ENCODE measurements at places on chromosomes 7 and 10.

DNA sequence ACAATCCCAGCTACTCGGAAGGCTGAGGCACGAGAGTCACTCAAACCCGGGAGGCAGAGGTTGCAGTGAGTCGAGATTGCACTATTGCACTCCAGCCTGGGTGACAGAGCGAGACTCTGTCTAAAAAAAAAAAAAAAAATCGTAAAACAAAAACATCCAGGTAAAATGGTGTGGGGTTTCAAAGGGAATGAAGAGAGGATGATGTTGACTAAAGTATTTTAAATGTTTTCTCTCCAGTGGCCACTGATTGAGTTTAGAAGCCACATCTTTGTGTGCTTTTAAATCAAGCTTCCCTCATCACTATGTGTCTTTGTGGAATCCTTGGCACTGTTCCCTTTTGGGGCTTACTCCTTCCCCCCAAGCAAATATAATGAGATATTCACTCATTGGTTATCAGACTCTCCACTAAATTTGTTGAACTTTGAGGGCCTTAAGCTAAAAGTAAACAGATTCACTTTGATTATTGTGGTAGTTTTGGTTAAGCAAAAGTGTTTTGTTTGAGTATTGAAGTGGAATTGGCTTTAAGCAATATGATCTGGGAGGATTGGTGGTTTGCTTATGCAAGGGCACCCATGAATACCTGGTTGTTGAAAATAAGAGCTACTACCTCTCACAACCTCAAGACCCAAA lies 162.9 kb downstream of the CDK14 start:
- no peak for DNase-seq

- no peak for DNase-seq
These were observed 87.5 kb upstream of the HGF start for GRCh38 chr7:81857385-81857784.

DNA sequence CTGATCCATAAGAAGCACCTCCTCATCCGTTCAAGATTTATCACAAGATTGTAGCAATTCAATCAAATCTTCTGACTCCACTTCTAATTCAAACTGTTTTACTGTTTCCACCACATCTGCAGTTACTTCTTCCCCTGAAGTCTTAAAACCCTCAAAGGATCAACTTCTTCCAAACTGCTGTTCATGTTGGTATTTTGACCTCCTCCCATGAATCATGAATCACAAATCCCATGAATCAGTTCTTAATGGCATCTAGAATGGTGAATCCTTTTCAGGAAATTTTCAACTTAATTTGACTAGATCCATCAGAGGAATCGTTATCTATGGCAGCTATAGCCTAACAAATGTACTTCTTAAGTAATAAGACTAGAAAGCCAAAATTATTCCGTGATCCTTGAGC lies 122.3 kb downstream of the IMMP2L start:
- DNase-seq = no peak

DNA sequence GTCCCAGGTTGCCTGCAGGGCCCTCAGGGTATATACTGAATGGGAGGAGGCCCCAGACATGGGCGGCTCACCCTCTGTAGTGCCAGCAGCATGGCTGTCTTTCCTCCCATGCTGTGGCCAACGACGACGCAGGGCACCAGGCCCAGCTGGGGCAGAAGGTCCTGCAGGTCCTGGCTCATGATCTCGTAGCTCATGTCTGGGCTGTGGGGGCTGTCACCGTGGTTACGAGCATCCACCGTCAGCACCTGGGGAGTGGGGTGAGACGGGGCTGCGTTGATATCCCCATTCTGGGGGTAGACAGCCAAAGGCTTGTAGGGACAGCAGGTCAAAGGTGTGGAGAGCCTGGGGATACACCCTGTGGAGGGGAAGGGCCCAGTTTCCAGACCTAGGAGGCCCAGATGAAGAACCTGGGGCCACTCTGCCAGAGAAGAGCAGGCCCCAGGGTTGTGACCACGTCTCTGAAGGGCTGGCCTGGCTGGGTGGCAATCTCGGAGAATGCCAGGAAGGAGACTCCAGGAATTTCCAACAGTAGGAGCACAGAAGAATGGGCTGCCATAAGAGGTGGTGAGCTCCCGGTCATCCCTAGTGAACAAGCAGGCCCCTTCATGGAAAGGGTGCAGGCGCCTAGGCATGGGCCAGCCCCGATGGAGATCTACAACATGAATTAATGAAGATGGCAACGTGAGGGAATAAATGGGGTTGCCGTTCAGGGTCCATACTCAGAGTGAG lies 947 bp downstream of the ABHD11 start:
- DNase-seq = no peak

DNA sequence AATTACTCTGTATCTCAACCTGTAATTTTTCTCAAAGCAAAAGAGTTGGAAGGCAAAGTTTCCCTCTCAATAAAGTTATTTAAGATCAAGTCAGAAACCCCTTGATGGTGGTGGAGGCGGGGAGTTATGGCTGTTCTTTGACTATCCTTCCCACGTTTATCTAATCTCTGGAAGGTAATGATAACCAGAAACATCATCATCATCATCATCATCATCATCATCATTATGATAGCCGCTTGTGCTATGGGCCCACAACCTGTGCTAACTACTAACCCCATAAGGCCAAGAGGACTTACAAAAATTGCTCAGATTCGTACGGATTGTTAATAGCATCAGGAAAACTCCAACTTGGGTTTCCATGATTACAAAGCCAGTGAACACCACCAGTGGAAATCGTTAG lies 502.3 kb downstream of the SH2D4B start:
- DNase-seq = no peak

DNA sequence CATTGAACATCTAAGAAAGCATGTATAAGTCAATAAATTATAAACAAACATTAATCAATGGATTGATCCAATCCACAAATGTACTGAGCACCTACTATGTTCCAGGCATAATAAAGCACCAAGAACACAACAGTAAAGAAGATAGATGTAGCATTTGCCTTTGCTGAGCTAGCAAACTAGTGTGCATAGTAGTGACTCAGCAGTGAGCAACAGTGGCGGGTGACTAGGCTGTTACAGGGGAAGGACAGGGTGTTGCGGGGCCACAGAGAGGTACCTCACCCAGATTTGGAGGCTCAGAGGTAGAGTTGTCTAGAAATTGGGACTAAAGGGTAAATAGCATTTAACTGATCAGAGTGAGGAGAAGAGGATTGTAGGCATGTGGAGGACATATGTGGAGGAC lies 83.6 kb downstream of the NXPH1 start:
- DNase-seq = no peak

DNA sequence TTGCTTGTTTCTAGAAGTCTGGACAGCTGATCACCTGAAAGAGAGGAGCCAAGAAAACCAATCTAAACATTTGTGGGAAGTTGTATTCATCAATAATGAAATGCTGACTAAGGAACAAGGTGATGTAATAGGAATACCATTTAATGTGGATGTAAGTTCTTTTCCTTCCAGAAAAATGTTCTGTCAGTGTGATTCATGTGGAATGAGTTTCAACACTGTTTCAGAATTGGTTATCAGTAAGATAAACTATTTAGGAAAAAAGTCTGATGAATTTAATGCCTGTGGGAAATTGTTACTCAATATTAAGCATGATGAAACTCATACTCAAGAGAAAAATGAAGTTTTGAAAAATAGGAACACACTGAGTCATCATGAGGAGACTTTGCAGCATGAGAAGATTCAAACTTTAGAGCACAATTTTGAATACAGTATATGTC lies 39.8 kb upstream of the ZNF37A start:
- no peak for DNase-seq

- no peak for DNase-seq
These were observed 596.0 kb upstream of the TPK1 start for GRCh38 chr7:145431834-145432233.

DNA sequence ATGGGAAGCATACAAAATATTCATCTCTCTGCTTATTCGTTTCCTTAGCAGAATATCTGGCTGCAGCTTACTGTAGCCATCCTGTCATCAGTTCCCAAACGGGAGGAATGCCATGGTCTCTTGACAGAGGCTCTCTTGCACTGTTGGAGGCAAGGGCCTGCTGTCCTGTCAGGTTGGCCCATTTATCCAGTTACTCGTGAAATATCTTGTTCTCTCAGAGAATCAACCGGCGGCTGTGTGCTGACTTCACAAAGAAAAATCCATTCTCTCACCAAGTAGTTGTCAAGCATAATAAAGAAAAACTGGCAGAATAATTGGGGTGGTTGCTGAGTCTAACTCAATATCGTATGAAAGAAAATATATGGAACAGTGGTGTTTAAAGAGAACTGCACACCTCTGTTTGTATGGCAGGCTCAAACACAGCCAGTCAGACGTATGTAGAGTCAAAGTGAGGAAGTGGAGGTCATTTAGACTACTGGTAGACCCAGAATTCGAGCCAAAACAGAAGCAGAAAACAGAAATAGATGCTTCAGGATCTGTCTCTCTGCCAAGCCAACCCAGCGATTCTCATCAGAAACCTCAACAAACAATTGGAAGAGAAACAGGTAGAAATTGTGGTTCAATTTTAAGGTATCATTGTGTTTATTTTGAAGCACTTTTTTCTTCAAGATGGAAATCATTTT lies 349.2 kb upstream of the PRKCQ start:
- DNase-seq = no peak

- DNase-seq = no peak
These were observed 13.2 kb downstream of the UBTD1 start for GRCh38 chr10:97511711-97512440.

DNA sequence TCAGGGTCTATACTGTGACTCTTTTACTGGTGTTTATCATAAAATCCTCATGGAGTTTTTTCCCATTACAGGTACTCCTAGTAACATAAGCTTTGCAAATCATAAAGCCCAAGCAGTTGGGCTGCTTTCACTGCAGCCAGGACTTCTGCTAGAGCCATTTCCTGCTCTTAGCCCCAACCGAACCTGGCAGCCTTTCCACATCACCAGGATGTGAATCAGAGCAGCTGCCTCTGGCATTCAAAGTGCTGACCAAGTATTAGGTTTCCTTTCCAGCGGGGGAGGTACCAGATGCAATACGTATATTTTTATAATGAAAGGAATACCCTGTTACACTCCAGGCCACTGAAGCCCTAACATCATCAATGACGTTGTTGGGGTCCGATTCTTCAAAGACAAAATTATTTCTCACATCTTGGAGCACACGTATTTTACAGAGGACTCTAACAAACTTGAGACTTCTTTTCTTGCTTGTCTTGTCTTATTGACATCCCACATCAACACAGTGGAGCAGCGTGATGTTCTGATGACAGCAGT lies 3.6 kb upstream of the HTR5A start:
- no peak for DNase-seq

- DNase-seq = no peak
These were observed 42.2 kb upstream of the HSPB1 start for GRCh38 chr7:76260171-76260703.

DNA sequence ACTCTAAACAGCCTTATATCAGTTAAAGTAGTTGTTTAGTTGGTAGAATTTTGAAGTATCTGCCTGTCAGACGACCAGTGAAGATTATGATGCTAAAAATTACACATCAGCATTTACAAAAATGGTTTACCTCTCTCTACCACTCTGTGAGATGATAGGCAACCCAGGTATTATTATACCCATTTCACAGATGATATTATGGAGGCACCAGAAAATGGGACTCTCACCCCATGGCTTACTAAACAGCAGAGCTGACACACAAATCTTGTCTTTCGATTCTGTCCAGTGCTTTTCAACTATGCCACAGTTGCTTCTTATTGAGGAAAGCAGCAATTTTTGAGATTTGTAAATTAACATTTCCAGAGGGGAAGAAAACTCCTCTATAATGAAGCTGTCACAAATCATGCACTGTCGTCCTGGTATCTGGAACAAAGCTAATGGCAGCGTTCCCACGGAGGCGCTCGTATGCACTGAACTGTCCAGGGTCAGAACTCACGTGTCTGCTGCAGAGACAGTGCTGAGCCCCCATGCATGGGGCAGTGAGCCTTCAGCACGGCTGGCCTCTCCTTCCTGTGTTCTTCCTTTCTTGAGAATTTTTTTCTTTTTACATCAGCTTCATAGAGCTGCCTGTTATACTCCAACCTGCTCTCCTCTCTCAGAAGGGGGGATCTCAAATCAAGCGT lies 381.1 kb downstream of the SDK1 start:
- DNase-seq = no peak

- no peak for DNase-seq
These were observed 23.1 kb downstream of the ADAMTS14 start for GRCh38 chr10:70695241-70696030.

DNA sequence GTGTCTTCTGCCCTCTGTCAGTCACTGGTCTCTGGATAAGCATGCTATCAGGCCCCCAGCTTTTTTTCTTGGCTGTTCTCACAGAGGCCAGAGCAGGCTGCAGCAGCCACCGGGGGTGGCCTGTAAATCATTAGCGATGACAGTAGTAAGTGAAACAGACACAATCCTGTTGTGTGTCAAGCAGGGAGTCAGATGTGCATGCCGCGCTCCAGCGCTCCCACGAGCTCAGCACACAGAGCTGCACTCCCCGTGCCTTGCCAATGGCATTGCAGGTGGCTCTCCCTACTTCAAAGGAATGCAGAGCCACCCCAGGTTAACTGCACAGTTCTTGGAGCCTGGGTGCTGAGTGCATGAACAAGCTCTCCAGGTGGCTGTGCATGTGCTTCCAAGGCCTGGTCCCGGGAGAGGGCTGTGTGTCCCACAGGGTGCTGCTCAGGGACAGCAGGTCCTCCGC lies 226.1 kb downstream of the GLRX3 start:
- DNase-seq = no peak

DNA sequence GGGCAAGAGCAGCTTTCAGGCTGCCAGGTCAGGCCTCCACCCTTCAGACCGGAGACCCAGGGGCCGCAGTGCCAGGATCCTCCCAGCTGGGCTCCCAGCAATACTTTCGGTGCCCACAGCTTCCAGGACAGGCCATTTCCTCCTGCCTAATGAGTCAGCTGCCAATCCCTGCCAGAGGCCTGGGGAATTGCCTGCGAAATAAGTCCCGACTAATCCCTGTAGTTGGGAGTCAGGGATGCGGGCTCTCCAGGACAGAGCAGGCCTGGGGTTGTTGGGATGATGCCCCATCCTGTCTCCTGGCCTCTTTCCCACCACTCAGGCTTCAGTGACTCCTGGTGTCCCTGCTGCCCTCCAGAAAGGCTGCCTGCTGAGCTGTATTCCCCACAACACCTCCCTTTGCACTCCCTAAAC lies 143.5 kb upstream of the UNC5B start:
- peak; percentile 17 for DNase-seq

DNA sequence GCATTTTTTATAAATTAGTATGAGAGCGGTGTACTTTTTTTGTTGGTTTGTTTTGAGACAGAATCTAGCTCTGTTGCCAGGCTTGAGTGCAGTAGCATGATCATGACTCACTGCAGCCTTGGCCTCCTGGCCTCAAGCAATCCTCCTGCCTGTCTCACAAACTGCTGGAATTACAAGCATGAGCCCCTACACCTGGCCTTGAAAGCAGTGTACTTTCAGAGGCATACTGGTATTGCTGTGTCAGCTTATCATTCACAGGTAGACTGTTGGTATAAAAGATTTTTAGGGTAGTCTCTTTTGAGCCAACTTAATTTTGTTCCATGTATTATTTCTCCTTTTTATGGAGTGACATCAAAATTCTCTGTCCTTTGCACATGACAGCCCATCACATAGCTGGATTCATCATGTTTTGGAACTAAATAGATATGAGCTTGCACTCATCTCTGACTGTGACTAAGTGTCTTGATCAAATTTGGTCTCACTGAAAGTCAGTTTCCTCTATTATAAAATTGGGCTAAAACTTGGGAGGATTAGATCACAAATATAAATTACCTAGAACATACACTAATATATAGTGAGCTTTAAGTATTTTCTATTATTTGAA lies 12.4 kb downstream of the GNAT3 start:
- DNase-seq = no peak
